Thymus (tissue), 14 donors: ENCODE measurements at places on chromosomes 6 and 20.

DNA sequence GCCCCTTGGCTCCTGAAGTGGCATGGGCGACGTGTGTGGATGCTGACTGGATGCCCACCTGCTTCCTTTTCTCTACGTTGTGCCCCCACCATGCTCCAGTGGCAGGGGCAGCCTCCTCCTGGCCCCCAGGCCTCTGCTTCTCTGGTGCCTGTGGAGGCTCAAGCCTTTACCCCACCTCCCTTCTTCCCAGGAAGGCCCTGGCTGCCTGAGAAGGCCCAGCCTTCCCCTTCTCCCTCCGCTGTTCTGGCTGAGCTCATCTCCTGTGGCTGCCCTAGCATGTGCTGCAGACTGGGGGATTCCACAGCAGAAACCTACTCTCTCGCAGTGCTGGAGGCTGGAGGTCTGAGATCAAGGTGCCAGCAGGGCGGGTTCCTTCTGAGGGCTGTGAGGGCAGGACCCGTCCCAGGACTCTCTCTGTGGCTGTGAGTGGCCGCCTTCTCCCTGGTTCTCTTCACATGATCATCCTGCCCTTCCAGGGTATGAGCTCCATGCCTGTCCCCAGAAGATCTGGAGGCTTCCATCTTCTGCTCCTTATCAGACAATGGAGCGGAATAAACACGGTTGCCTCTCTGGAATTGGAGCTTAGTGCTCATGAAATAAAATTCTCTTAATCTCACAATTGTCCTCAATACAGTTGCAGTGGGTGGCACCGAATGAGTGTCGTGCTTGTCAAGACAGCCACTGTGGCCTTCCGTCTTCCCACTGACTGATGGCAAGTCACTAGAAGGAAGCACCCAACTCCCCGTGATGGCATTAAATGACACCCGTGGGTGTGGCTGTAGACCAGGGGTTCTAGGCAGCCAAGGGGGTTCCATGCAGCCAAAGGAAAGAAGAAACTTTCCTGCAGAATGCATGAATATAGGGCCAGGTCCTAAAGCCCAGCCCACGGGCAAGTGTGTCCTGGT, 25.1 kb downstream of the PHACTR3 start:
- DNase-seq, result no peak

DNA sequence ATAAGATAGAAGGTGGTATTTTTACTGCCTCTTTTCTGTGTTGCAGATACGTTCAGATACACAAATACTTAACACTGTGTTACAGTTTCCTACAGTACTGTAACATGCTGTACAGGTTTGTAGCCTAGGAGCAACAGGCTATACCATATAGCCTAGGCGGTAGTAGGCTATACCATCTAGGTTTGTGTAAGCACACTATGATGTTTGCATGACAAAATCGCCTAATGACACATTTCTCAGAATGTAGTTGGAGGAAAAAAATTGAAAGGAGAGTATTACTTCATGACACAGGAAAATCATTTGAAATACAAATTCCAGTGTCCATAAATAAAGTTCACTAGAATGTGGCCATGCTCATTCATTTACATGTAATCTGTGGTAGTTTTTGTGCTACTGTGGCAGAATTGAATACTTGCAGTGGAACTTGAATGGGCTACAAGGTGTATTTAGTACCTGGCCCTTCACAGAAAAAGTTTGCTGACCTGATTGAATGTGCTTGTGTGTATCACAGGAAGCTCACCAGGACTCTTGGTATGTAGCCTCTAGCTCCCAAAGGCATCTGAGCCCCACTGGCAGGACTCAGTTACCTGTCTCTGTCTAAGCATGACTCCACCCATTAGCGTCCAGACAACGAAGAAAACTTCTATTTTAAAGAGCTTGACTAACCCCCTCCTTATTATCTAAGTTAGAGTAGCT, 18.8 kb downstream of the TOP1 start:
- DNase-seq, result no peak

GRCh38 chr20:25247000-25247517, 826 bp upstream of the PYGB start:
- DNase-seq, result no peak

DNA sequence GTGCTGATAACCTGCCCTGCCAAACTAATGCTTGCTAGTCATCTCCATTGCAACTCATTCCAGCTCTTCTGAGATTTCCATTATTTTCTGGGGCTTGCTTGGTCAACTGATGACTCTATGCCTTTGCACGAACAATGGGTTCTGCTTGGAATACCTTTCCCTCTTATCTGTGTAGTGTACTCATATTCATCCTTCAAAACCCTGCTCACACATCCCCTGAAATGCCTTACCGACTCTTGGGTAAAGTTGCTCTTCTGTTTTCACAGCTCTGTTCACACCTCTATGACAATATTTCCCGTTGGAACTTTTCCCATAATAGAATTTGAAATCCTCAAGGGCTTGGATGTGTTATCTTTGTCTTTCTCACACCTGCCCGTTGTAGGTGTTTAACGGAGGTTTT, 331.0 kb upstream of the SOX4 start:
- no peak for DNase-seq

DNA sequence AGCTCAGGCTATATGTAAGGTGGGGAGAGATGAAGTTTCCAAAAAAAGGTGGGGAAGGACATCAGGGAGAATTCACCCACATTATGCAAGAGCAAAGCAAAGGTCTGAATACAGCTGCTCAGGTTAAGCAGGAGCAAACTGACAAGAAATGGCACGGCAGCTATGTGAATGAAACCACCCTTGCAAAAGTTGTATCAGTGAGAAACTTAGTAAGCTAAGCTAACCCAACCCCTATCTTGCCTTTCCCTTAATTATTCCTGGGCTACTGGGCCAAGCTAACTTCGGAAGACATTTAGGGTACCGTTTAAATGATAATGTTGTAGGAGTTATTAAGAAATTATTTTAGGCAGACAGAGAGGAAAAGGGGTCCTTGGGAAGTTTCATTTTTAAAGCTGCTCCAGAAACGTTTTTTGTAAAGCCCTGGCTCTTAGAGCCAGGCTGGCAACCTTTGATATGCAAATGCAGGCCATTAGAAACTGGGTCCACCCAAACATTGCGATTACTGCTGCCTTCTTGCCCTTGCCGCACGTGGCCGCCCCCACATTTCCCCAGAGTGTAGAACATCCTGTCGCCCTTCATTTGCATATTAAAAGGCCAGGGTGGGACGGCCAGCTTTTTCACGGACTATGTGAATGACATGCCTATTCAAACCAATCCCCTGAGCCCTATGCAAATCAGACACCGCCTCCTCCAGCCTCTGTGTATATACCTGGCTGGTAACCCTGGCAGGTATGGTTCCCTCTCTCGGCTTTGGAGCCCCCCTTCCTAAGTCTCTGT, 60.5 kb upstream of the SAMD5 start:
- DNase-seq, result no peak

DNA sequence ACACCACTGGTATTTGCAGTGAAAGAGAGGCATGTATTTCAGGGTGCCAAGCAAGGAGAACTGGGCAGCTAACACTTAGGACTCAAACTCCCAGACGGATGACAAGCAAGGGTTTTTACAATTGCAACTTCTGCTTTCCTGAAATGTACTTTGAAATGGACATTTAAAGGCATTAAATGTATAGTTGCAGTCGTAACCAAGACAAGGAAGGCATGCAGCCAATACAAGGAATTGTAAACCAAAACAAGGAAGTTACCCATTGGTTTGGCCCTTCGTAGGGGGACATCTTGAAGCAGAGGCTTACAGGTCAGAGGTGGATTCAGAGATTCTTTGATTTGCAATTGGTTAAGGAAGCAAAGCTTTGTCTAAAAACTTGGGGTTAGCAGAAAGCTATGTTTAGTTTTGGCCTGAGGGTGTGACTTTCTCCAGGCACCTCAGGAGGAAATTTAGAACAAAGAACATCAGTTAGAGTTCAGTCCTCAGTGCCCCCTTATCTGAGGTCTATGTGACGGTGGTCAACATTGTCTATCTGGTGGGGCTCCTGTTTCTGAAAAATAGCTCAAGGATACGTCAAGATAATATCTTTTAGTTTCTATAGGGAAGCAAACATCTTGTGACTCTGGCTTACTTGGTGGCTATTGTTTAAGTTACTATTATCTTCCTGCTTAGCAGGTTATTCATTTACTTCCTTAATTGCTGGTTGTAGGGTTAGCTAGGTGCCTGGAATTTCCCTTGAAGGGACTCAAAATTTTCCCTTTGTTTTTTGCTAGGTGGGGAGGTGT, 266.0 kb downstream of the CD83 start:
- DNase-seq, result no peak

DNA sequence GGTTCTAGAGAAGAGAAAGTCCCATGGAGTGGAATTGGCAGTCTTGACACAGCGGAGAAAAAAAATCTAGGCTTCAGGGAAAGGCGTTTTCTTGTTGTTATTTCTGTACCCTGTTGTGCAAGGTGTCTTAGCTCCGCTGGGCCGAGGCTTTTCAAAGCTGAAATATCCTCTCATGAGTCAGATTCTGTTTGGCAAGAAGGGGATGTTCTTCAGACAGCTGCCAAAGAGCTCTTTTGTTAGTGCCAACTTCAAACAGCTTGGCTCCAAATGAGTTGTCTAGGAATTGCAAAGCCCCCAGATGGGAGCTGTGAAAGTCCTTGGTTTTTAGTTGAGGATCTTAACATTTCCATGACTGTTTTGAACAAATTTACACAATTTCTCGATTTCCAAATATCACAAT, 45.6 kb downstream of the LRRN4 start:
- no peak for DNase-seq

DNA sequence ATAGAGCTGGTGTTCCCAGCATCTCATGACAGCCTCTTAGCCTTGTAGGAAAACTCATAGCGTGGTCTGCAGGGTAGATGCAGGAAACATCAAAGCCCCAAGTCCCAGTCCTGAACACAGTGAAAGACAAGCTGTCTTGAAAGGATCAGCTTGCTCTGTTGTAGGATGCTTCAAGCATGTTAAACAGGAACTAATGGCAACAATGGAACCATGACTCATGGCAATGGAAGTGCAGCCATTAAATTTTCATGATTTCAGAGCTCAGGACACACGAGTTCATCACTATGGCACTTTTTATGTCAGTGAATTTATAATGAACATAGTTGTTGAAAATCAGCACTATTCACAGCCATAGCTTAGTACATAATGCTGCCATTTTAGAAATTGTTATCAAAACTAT, 367.7 kb downstream of the KIF16B start:
- DNase-seq, result no peak

GRCh38 chr6:101935732-101936131, 542.2 kb downstream of the GRIK2 start:
- no peak for DNase-seq

DNA sequence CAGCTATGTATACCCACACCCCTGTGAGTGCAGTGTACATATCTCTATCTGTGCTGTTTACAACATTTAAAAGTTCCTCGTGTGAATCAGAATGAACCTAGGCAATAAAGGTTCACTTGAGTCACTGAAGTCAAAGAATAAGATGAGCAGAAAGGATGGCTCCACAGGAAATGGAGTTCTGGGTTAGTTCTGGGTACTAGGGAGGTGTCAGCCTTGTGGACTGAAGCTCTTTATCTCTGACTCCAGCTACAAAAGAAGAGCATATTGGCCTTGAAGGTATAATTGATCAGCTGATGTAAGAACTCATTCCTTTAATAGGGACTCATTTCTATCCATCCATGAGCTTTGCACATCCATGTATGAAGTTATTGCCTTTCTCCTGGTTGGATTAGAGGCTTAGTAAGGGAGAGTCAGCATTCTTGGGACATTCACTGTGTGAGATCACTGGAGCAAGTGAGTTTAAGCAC, 73.9 kb upstream of the BACH2 start:
- DNase-seq, result no peak

DNA sequence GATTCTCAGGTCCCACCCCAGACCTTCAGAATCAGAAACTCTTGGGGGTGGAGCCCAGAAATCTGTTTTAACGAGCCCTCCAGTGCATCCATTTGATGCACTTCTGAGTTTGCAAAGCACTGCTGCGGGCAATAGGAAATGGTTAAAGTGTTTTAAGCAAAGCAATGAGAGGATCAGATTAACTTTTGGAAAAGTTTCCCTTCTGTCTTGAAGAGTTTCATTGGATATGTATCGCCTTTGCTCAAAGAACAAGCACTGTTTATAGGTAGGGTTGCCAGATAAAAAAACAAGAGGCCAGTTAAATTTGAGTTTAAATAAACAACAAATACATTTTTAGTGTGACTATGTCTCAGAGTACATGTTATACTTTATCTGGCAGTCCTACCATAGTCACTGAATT, 226.0 kb downstream of the BMP7 start:
- DNase-seq, result no peak

DNA sequence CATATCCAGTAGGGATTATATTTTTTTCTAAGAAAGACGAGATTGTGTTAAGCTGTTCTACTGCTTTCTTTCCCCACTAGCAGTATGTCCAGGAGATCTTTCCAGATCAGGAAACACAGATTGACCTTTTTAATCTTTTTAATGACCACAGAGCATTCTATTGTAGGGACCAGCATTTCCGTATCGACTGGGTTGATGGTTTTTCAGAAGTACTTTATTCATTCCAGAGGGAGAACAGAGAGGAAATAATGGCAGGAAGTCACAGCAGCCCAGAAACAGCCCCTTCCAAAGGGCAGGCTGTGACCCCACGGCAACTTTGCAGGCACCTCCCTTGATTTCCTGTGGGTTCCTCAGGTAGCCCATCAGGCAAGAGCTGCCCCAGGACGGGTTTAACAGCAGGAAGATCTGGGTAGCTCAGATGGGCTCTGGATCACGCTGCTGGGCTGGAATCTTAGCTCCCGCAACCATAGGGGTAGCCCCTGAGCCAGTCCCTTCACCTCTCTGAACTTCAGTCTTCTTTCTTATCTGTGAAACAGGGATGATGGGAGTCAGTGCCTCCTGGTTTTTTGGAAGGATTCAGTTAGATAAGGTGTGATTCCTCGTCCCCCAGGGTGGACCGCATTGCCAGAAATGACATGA, 23.8 kb upstream of the CHMP4B start:
- no peak for DNase-seq

DNA sequence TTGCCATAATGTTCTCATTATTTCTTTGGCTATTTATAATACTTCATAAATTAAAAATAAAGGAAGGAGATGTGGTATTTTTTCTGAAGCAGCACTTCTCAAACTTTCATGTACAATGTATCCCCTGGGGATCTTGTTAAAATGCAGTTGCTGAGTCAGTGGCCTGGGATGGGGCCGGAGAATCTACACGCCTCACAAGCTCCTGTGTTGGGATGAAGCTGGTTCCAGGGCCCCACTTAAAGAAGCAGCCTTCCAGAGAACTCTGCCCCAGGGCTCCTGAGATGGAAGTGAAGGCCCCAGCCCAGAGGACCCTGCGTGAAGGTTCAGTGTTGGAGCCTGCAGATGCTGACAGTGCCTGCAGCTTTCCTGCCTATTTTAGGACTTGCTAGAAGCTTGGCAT, 40.1 kb upstream of the SLC23A2 start:
- DNase-seq, result no peak

- no peak for DNase-seq
Measured at GRCh38 chr20:9660236-9660868, 146.0 kb downstream of the LAMP5 start.

GRCh38 chr6:41306187-41306854, 19.8 kb upstream of the TREM1 start:
- DNase-seq, result peak; percentile 40

GRCh38 chr6:44023586-44024454, 103.4 kb downstream of the MRPL14 start:
- DNase-seq, result no peak
